ENCODE measurements at places on chromosomes 7 and 10. TPM values are rescaled to one million over a fixed set of nuclear protein-coding genes. Genes with fewer than 3 reads are reported as not detected.
A peak's percentile ranks its signal among the peaks of the same experiment; 100 is the strongest.

DNA sequence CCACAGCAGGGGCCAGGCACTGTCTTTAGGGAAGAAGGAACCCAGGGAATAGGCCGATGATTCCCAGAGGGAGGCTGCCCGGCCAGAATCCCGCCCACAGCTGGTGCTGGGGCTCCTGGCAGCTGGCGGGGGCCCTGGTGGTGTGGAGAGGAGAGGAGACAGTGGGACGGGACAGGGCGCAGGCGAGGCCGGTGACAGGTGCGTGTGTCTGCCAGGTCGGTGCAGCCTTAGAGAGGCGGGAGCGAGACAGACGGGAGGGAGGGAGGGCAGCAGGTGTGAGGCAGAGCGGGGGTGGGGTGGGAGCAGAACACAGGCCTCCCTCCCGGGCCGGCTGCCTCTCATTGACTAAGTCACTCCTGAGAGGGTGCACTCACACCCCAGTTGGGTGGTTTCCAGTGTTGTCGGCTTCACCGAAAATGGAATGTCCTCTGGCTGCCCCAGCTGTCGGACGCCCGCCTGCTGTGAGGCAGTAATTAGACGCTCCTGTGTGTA is 55.2 kb downstream of the ELFN1 start:
- H3K36me3 ChIP-seq = no peaks in the 10 kb centered on the region
- H3K4me1 ChIP-seq = no peaks in the 10 kb centered on the region
- peak; percentile 19 for DNase-seq
- no peak overlapping the region for H3K4me3 ChIP-seq

- no peaks in the 10 kb centered on the region for H3K27me3 ChIP-seq
- no peaks in the 10 kb centered on the region for H3K36me3 ChIP-seq
- H3K4me3 ChIP-seq = no peak overlapping the region
- no peaks in the 10 kb centered on the region for H3K4me1 ChIP-seq
- DNase-seq = peak; percentile 54
These were observed 326.3 kb downstream of the DNAJB6 start for GRCh38 chr7:157662981-157663716.

GRCh38 chr10:924524-924859 is 7.0 kb downstream of the LARP4B start:
- H3K27ac ChIP-seq = no peak overlapping the region
- H3K4me1 ChIP-seq = peaks cover 39% of the 10 kb centered on the region
- H3K27me3 ChIP-seq = no peaks in the 10 kb centered on the region
- H3K36me3 ChIP-seq = no peaks in the 10 kb centered on the region
- no peak overlapping the region for H3K4me3 ChIP-seq

The CRYGN gene
- total RNA-seq = not detected

The GDF10 gene
- 2.3 TPM for total RNA-seq

Data from hepatocyte (in vitro differentiated cells).